ENCODE measurements at places on chromosomes 1 and 21. TPM values are rescaled to one million over a fixed set of nuclear protein-coding genes. Genes with fewer than 3 reads are reported as not detected.

- DNase-seq = no peak
These were observed 6.0 kb upstream of the SH2D2A start for GRCh38 chr1:156822680-156823079.

GRCh38 chr1:182713492-182713891 is 29.1 kb upstream of the RGS8 start:
- DNase-seq = no peak

- DNase-seq = no peak
These were observed 463.8 kb downstream of the MATN1 start for GRCh38 chr1:30259631-30260030.

- no peak for DNase-seq
These were observed 113.9 kb upstream of the BACE2 start for GRCh38 chr21:41054018-41054578.

DNA sequence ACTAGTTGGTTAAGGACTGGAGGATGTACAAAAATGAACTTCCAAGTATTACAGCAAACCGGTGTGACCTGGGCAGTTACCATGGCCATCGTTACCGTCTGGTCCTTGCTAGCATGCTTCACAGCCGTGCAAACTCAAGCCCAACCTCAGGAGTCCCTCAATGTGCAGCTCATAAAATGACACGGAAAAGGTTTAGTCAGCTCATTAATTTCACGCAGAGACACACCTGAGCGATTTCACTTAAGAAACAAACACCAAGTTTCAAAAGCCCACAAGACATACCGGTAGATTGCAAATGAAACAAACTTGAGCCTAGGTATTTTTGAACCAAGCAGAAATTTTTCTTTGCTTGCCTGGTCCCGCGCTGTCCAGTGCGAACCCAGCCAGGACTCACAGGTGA is 105.0 kb upstream of the ADAR start:
- no peak for DNase-seq

DNA sequence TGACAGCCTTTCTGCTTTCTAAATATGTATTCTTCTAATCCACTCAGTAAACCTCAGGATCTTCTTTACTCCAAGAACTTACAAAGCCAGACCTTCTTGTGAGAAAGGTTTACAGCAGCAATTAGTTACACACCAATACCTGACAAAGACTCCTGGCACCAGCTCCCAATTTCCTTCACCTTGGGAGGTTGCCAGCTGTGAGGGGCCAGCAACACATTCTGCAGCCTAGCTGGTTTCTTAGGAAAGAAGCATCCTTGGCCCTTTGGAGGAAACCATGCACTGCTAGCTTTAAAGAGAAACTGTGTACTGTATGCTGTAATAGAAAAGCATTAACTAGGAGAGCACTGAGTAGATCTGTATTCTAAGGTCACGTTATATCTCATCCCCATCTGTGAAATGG is 10.8 kb downstream of the FYB2 start:
- no peak for DNase-seq

- no peak for DNase-seq
These were observed 55.3 kb downstream of the MAN1C1 start for GRCh38 chr1:25671929-25672328.

GRCh38 chr1:166165661-166166328 is 1.0 kb downstream of the FAM78B start:
- peak; percentile 25 for DNase-seq

GRCh38 chr1:83017701-83018100 is 981.2 kb downstream of the TTLL7 start:
- DNase-seq = no peak

DNA sequence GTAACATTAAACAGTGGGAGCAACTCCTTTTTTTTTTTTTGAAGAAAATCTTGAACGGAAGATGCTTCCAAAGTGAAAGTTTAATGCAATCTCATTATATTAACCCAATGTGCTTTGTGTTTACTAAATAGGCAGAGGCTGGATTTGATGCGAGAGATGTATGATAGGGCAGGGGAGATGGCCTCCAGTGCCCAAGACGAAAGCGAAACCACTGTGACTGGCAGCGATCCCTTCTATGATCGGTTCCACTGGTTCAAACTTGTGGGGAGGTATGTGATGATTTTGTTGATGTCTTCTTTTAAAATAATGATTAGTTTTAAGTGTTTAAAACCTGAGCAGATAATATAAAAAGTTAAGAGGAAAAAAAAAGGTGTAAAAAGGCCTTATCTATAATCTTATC is 74.2 kb upstream of the PGD start:
- no peak for DNase-seq

GRCh38 chr21:14070968-14071367 is 139.8 kb downstream of the LIPI start:
- DNase-seq = no peak

DNA sequence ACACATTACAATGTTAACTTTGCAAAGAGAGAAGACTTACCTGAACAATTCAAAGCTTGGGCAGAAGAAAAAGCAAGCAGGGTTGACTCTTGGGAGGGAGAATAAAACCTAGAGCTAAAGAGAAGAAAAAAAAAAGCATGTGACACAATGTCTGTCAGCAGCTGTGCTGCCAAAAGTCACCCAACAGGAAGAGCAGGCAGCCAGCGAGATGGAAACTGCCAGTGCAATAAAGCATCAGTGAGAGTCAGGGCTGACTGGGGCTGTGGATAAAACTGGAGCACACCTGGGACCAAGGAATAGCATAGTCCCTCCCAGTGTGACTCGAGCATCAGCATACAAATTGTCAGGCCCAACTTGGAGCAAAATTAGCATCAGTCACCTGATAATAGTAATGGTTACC is 65.0 kb upstream of the SLC22A15 start:
- no peak for DNase-seq

DNA sequence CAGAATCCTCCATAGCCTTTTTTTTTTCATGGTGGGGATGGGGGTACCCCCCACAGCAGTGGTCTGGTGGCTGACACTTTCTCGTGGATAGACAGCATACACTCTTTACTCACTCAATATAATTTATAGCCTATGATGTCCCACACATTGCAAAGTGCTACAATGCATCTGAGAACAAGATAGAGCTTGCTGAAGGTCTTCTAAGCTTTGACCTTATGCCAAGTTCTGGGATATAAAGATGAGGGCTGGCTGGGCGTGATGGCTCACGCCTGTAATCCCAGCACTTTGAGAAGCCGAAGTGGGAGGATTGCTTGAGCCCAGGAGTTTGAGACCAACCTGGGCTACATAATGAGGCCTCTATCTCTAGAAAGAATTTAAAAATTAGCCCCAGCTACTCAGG is 78.0 kb downstream of the MPZL1 start:
- no peak for DNase-seq

DNA sequence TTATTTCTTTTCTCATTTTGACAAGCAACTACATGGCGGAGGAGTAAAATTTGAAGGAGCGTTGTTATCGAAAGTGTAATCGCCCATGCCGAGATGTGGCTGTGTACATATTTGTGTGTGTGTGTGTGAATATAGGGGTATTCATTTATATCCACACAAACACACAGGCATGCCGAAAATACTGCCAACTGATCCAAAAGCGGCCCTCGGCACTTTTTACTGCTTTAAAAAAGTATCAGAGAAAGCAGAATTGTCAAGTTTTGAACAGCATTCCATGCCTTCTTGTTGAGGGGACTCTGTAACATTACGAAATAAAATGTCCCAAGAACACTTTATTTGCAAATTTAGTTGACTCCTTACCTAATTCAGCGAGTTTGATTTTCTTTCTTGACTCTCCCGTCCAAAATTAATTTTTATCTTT is 1.1 kb downstream of the PBX1 start:
- no peak for DNase-seq

DNA sequence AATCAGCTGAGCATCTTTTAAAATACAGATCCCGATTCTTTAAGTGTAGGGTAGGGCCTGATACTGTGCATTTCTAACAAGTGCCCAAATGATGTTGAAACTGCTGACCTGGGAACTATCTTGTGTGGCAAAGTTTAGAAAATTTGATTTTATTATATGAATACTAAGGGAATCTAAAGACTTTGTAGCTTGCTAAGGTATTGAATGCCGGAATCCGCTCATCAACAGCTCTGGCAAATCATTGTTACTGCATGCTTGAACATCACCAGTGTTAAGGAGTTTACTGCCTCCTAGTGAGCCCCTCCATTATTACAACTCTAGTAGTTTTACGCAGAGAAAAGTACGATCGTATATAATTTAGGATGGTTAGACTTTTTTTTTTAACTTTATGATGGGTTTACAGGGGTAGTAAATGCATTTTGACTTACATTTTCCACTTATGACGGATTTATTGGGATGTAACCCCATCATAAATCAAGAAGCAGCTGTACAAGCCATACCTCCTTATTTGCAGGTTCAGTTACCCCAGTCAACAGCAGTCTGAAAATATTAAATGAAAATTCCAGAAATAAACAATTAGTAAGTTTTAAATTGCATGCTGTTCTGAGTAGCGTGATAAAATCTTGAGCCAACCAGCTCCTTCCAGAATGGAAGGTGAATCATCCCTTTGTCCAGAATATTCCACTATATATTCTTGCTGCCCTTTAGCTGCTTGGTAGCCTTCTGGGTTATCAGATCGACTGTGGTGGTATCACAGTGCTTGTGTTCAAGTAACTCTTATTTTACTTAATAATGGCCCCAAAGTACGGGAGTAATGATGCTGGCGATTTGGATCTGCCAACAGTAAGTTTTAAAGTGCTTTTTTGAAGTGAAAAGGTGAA is 892 bp downstream of the TYW3 start:
- DNase-seq = no peak

DNA sequence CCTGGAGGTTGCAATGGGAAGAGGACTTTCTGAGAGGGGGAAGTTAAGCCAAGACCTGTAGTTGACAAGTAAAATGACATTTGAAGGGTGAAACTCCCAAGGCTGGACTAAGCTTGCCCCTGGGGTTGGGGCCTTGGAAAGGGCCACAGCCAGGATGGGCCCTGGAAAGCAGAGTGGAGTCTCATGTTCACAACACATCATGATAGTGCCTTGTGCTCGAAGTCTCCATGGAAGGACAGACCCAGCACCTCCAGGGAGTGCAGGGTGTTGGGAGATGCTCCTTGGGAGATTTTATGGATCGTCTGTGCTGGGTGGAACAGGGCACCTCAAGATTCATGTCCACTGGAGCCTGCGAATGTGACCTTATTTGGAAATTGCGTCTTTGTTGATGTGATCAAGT is 55.6 kb upstream of the ACTRT2 start:
- DNase-seq = no peak

DNA sequence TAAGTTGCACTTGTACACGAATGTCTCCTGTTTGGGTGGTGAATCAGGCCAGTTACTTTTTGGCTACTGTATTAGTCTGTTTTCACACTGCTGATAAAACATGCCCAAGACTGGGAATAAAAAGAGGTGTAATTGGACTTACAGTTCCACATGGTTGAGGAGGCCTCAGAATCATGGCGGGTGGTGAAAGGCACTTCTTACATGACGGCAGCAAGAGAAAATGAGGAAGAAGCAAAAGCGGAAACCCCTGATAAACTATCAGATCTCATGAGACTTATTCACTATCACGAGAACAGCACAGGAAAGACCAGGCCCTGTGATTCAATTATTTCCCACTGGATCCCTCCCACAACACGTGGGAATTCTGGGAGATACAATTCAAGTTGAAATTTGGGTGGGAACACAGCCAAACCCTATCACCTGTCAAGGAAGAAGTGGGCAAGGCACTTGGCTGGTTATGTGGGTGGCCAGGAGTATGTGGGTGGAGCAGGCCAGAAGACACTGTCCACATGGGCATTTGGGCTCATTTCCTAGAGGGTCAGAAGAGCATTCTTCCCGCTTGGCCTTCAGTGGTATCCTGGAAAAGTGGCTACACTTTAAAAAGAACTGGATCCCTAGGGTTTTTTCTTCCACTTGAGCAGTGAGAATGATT is 228.8 kb downstream of the HHAT start:
- DNase-seq = no peak

GRCh38 chr1:151133018-151133806 is 13.2 kb downstream of the SEMA6C start:
- no peak for DNase-seq

- no peak for DNase-seq
These were observed 24.0 kb upstream of the GALNT2 start for GRCh38 chr1:230043081-230043480.

GRCh38 chr1:173128742-173129141 is 78.0 kb upstream of the TNFSF18 start:
- no peak for DNase-seq

DNA sequence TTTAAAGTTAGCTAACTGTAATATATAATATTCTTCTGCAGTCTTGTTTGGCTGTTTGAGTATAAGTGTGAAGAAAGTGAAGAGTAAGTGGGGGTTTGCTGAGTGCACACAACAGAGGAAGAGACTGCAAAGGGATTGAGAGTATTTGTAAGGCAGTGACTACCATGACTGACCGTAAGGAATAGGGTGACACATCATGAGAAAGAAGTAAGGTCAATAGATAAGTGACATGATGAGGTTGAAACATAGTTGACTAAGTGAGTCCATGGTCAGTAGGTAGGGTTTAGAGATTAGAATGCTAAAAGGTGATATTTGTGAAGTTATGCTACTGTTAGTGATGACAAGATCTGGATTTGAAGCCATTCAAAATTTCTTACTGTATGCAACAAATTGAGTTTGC is 27.7 kb downstream of the WARS2 start:
- no peak for DNase-seq

GRCh38 chr1:155455588-155456195 is 106.9 kb downstream of the ASH1L start:
- DNase-seq = no peak

DNA sequence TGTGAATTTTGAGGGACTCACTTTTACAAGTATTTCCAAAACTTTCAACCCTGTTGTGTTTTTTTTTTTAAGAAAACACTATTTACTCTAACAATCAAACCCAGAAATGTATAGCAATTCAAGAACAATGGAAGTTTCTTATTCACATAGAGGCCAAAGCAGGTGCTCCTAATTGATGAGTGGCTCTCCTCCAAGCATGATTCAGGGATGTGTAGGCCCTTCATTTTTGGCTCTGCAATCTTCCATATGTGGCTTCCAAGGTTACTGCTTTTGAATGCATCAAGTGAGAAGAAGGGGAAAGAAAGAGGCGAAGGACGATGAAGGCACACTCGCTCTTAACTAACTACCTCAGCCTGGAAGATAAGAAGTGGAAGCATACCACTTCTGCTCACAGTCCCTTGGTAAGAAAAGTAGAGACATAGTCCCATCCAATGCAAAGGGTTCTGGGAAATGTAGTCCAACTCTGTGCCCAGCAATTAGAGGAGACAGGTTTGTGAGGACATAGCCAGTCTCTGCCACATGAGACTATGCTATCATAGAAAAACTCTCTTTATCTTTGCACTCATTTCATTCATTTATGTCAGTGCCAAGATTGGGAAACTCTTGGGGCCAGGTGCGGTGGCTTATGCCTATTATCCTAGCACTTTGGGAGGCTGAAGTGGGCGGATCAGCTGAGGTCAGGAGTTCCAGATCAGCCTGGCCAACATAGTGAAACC is 46.0 kb downstream of the OPTC start:
- DNase-seq = no peak

GRCh38 chr1:185396126-185396525 is 79.1 kb upstream of the IVNS1ABP start:
- no peak for DNase-seq

GRCh38 chr1:37458551-37458950 is 15.8 kb upstream of the ZC3H12A start:
- no peak for DNase-seq

OR10J4 gene
- not detected for total RNA-seq

CD1E gene
- not detected for total RNA-seq

ROR1 gene
- total RNA-seq = 14.7 TPM

IFNLR1 gene
- 5.9 TPM for total RNA-seq

CCDC181 gene
- total RNA-seq = 1.6 TPM

SDCCAG8 gene
- total RNA-seq = 23.8 TPM

SYT14 gene
- total RNA-seq = 0.08 TPM

S100A7A gene
- total RNA-seq = not detected

GPR3 gene
- total RNA-seq = 1.7 TPM

SHISAL2A gene
- total RNA-seq = not detected

UTS2 gene
- total RNA-seq = not detected

HAO2 gene
- not detected for total RNA-seq

Data from left cardiac atrium (tissue), 4 donors.